Naive thymus-derived CD4-positive, alpha-beta T cell (primary cell): ENCODE measurements at places on chromosomes 16 and 17. TPM values are rescaled to one million over a fixed set of nuclear protein-coding genes. Genes with fewer than 3 reads are reported as not detected.

IRX5 gene
- total RNA-seq: not detected

CMIP gene
- 28.9 TPM for total RNA-seq

NPIPB8 gene
- 0.89 TPM for total RNA-seq

TERB1 gene
- total RNA-seq: 0.13 and 0.58 TPM in 2 replicates

ANKS4B gene
- not detected for total RNA-seq

TLCD3A gene
- total RNA-seq: 21.1 and 21.5 TPM in 2 replicates

RUNDC3A gene
- total RNA-seq: not detected

CRYM gene
- total RNA-seq: not detected

FOXF1 gene
- not detected for total RNA-seq

TMEM100 gene
- not detected for total RNA-seq

DNA sequence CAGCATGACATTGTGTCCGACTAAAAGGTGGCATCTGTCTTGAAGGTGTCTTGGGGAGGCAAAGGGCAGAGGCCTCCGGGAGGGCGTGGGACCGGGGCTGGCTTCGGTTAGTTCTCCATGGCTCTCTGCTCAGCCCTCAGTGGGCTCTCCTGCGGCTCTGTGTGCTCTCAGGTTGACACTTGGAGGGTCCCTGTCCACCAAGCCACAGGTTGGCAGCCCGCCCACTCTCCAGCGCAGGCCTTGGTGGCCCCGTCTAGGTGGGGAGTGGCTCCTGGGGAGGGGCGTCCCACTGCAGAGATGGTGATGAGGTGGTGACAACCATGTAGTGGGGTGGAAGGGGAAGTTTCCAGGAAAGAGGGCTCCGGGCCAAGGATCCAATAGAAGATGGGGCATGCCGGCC lies 31.6 kb downstream of the ADGRG5 start:
- no peak for DNase-seq

DNA sequence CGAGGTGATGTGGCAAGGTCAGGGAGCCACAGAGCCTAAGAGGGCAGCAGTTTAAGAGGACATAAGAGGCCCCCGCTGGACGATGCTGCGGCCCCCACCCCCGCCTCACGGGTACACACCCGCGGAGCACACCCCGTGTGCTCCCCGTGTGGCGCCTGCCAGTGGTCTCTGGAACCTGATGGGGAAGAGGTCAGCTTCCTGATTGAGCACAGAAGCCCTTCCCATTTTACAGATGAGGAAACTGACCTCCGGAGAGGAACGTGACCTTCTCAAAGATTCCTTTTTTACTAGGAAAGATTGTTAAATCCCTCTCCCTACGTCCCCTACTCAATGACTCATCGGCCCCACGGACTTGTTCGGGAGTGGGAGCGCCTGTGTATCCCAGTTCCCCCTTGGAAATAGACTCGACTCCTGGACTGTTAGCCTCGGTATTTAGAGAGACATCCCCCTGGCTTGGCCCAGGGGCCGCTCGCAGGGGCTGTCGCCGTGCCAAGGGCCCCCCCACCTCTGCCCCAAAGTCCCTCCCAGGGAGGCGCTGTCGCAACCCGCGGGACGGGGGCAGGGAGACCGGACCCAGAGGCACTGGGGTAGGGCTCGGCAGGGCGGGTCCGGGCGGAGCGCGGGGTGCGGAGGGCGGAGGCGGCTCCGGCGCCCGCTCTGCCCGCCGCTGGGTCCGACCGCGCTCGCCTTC lies at the start of gene ABCC3:
Gene ABCC3, plus strand, starts transcription at position 658 of the 691 bp plus-strand sequence. CDS start 56 bp downstream, outside the sequence.
- DNase-seq: no peak

GRCh38 chr17:67020293-67020766 lies 24.0 kb upstream of the CACNG1 start:
- DNase-seq: no peak

DNA sequence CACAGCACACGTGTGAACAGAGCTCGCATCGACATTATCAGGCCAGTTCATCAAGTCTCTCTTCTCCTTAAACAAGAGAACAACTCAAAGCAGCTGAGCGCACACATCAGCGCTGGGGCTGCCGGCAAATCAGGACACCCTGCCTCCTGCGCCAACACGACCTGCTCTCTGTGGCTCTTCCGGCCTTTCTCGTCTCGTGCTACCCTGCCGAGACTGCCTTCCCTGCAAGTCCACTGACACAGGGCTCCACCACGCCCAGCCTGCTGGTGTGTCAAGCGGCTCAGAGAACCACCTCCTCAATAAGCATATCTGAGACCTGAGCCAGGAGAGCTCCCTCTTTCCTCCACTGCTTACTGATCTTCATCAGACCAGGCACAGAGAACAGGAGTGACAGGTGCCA lies 96.9 kb downstream of the ZNF778 start:
- DNase-seq: peak; percentile 52

DNA sequence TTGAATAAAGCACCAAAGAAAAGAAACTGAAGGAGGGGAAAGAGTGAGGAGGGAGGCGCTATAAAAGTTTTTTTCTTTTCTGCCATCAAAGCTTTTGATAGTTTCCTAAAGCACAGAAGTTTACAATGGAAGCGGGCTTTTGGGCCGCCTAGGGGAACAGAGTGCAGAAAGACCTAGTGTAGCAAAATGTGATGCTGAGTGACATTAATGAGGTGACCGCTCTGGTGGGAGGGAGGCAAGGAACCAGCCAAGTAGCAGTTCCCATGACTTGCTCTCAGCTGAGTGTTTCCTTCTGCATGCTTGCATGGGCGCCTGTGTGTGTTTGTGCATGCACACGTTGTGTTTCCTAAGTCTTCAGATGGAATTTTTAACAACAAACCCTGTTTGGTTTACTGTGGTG lies 15.5 kb downstream of the MSI2 start:
- DNase-seq: no peak

- DNase-seq: no peak
These were observed 11.3 kb downstream of the DHX38 start for GRCh38 chr16:72104905-72105304.

DNA sequence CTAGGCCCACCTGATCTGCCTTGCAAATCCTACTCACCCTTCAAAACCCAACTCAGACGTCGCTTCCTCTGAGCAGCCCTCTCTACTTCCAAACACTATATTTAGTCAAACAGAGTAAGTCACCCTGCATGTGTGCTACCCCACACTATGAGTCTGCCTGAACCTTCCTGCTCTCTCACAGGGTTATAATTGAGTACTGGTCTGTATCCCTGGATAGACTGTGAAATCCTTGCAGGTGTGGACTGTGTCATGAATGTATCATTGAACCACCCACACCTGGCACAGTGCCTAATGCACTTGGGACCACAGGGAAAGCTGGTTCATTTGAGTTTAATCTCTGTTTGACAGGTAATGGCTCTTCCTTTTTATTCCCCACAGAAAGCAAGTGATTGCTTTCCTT lies 3.4 kb downstream of the FBXO39 start:
- no peak for DNase-seq

DNA sequence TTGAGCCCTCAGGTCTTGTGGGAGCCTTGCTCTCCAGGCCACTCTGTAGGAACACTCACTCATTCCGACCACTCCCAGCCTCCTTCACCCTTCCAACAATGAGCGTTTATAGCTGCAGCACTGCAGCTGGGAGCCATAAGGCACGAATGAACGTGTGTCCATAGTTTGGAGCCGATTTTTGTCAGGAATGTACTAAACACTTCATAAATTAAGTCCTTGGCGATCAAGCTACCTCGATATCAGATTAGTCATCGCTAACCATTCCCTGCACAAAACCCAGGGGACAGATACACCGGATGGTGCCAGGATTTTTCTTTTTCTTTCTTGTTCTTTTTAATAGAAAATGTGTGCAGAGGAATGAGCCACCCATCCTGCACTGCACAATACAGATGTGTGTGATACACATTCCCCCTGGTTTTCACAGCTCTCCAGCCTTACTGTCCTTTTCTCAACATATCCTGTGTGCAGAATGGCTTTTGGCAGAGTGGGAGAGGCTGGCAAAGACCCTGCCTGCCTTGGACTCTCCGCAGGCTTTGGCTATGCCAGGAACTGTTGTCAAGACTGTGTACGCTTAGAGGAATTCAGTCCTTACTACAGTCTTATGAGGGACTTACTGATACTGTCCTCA lies 68.4 kb upstream of the ELAC2 start:
- DNase-seq: no peak

GRCh38 chr16:8179615-8180014 lies 410.7 kb downstream of the TMEM114 start:
- DNase-seq: no peak

- no peak for DNase-seq
These were observed 23.1 kb downstream of the RAB11FIP4 start for GRCh38 chr17:31414550-31414918.

- DNase-seq: no peak
These were observed 32.8 kb upstream of the TBX2 start for GRCh38 chr17:61366715-61367413.

DNA sequence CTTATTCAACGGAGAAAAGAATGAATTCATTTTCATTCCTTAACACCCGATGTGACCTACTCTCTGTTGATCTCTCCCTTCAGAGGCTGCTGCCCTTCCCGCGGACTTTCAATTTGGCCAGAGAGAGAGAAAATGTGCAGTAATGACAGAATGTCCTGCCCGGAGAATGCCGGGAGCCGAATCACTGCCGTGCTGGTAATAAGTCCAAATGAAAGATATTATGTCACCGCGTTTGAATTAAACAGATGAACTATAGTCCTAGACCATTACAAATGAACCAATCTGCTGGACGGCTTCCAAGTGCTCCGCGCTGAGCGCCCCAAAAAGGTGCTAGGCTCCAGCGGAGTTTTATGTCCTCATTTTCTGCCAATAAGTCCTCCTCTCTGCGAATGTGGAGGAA lies 14.7 kb upstream of the C16orf82 start:
- DNase-seq: no peak

DNA sequence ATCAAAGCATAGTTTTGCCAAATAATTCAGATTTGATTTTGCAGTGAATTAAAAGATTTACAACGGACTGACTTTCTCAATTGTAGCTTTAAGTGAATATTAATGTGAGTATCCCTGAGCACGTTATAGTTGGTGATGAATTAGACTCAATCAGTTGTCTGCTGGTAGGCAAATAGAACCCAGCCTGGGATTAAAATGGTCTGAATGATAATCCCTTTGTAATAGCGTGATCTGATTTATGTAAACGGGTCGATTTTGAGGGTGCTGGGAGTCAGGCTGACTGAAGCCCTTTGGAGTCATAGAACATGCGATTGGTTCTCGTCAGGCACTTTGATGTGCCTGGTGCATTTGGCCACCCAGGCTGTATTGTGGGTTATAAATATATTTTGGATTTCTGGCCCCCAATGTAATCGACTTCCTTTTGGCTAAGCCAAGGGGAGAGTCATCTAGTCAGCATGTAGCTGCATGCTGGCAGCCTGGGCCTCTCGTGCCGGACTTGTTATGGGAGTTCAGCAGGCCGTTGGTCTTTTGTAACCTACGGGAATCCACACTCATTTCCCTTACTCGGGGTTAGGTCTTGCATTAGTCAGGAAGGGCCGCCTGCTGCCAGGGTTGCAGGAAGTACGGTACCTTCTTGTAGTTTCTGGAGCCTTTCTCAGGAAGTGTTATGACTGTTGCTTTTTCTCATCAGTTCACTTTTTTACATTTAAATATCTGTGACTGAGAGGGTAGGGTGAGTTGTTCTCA lies 5.4 kb downstream of the PGS1 start:
- peak; percentile 20 for DNase-seq

DNA sequence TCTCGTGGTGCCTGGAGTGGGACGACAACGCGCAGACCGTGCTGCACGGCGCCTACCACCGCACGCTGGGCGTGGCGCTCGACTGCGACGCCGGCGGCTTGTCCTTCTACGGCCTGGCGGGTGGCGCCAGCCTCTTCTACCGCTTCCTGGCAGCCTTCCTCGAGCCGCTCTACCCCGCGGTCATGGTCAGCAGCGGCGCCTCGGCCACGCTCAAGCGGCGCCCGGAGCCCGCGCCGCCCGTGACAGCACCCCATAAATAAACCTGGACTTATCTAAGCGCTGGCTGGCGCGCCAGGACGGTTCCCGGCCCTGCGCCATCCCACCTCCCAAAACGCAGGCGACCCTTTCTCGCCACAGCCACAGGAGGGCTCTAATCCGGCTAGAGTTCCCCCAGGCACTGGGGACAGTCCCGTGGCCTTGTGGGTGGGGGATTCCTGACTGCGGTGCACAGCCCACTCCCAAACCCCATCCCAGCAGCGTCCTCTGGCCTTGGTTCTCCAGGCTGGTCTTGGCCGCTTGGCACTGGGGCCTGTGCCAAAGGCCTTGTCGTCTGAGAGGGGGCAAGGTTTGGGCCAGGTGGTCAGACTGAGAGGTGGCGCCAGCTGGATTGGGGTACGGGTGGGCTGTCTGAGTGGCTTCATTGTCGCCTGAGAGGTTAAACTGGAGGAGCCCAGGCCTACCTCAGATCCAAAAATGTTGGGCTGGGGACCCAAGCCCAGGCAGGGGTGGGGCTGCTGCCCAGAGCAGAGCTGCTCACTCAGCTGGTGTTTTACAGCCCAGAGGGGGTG lies 10.1 kb upstream of the SLC16A5 start:
- peak; percentile 34 for DNase-seq

GRCh38 chr16:56823081-56823733 lies 41.8 kb upstream of the SLC12A3 start:
- no peak for DNase-seq

DNA sequence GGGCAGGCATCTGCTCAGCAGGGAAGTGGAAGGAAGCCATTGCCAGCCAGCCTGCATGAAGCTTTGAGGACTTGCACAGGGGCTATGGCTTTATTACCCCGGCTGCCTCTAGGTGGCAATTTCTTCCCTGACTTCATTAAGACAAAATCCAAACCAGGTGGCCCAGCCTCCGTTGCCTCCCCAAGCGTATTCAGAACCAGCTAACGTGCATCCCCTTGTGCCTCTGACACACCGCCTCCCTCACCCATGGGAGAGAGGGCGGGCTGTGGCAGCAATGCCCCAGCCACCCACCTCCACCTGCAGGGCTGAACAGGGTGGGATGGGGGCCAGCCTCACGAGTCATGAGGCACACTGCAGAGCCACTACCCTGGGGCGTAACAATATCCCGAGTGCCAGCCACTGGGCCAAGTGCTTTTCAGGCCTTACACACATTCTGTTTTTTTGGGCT lies 6.8 kb downstream of the KIFC3 start:
- DNase-seq: no peak

- DNase-seq: peak; percentile 11
These were observed 26.5 kb upstream of the NF1 start for GRCh38 chr17:31068291-31068690.

- peak; percentile 49 for DNase-seq
These were observed 40.2 kb downstream of the SMG6 start for GRCh38 chr17:2263183-2264066.

- no peak for DNase-seq
These were observed 197.7 kb upstream of the GSE1 start for GRCh38 chr16:85415196-85416090.

DNA sequence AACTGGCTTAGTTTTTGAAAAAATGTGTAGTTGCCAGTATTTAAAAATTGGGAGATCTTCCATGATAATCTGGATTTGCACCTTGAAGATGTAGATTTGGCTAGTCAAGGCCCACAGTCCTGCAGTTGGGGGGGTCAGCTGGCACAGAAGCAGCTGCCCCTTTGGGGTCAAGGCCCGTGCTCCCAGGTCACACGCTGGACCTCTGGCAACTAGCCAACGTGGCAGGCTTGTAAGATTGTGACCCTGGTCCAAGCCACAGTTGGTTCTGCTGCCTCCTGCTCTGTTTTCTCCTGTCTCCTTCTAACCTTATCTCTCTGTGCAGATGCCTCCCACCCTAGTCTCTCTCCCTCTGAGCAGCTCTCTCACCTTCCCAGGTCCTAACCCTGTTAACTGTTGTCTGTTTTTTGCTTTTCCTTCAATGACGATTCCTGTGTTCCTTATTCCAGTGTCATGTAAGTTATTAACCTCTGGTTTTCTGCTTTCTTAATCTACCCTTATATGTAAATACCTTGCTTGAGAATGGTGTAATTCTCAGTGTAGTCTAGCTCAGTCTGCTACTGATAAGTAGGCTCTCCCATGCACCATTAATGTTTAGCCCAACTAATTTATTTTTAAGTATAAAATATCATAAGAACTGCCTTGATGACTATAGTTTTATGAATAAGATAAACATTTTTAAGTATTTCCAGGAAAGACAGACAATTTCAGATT lies 27.9 kb downstream of the CLEC16A start:
- no peak for DNase-seq
